Activated T-helper 17 cell treated with anti-CD3 and anti-CD28 coated beads, Interleukin-2, amount 50 U/mL, for 72 hours (primary cell): ENCODE measurements at places on chromosomes 4 and X. TPM values are rescaled to one million over a fixed set of nuclear protein-coding genes. Genes with fewer than 3 reads are reported as not detected.

DNA sequence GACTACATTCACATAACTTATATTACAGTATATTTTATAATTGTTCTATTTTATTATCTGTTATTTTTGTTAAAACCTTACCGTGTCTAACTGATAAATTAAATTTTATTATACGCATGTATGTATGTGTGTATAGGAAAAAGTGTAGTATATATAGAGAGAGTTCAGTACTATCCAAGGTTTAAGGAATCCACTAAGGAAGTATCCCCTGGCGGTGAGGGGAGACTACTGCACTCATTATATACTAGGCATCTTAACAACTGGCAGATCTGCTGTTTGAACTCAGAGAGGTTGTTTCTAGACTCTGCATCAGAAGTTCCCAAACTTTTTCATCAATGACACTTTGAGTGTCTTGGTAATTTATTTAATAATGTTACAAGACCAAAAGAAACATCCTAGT lies 70.9 kb downstream of the NDST4 start:
- no peak overlapping the region for H3K27ac ChIP-seq
- no peak overlapping the region for H3K4me3 ChIP-seq
- H3K27me3 ChIP-seq = no peaks in the 10 kb centered on the region

GRCh38 chr4:120843849-120844527 lies 78.5 kb downstream of the PRDM5 start:
- H3K27ac ChIP-seq = peak overlapping the region; percentile 15
- peak; percentile 32 for ATAC-seq
- no peaks in the 10 kb centered on the region for H3K27me3 ChIP-seq
- no peaks in the 10 kb centered on the region for H3K36me3 ChIP-seq

- H3K4me3 ChIP-seq = peak overlapping the region; percentile 15
- H3K27ac ChIP-seq = peak overlapping the region; percentile 50
- peak; percentile 78 for ATAC-seq
- peaks cover 12% of the 10 kb centered on the region for H3K4me1 ChIP-seq
- H3K36me3 ChIP-seq = no peaks in the 10 kb centered on the region
These were observed 40.3 kb downstream of the ATP11C start for GRCh38 chrX:139892512-139892911.

DNA sequence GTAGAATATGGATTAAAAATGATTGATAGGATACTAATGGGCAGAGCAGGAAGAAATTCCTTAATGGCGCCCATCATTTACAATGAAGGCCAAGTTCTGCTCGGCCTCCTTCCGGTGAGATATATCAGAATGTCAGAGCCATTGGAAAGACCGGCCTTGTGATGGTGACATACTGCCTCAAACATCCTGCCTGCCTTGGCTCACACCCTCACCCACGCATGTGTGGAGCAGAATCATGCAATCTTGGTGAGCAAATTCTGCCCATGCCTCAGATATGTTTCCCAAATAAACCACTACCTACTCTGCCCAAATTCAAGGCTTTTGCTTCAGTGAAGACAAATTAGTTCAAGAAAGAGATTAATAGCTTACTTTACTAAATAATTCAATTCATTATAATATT lies 163.3 kb downstream of the MID1 start:
- no peak overlapping the region for H3K27ac ChIP-seq
- no peaks in the 10 kb centered on the region for H3K36me3 ChIP-seq
- no peak for ATAC-seq

GRCh38 chrX:131322651-131323050 lies 33.5 kb upstream of the IGSF1 start:
- H3K4me1 ChIP-seq = no peaks in the 10 kb centered on the region
- no peak overlapping the region for H3K27ac ChIP-seq
- no peaks in the 10 kb centered on the region for H3K27me3 ChIP-seq
- no peak overlapping the region for H3K4me3 ChIP-seq
- no peaks in the 10 kb centered on the region for H3K36me3 ChIP-seq

DNA sequence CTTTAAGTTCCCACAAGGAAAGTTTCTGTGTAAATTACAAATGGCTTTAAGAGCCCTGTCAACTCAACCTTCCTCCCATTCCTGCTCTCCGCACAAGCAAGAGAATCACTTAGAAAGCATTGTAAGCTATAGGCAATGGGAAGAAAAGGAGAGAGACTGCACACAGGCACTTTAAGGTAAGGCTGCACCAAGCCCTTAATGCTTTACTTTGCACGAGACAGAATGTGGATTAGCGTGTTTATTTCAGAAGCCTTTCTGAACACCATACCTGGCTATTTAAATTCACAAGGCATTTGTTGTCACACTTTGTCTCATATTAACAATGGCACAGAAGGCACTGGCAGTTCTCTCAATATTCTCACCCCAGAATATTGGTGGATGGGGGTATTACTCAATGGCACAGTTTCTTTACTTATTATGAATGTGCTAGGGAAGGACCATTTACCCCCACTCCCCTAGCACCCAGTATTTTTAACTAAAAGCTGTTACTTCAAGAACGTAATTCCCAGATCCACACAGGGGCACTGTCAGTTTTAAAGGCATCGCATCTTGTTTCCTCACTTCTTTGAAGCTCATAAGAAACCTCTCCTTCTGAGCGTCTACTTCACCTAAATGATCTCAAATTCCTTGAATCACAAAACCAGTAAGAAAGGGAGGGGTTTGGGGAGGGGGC lies 150.0 kb downstream of the MAML3 start:
- H3K4me3 ChIP-seq = no peak overlapping the region
- ATAC-seq = no peak
- H3K36me3 ChIP-seq = no peaks in the 10 kb centered on the region
- H3K27me3 ChIP-seq = peaks cover 22% of the 10 kb centered on the region
- no peak overlapping the region for H3K27ac ChIP-seq

DNA sequence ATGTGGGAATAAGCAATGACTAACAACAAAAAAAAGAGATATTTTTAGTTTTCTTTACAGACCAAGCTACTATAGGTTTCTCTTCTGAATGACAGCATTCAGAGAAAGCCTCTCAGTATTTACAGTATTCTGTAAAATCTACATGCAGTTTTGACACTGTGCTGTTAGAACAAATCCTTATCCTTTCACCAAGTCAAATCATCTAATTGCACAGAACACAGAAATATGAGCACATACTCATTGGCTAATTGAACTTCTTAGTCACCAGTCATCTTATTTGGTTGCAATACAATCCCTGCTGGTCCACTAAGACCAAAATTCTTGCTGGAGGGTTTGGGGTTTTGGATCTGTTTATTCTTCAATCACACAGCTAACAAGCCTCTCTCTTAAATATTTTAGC lies 5.7 kb downstream of the ACOT9 start:
- peaks cover 17% of the 10 kb centered on the region for H3K36me3 ChIP-seq
- peak; percentile 39 for ATAC-seq
- no peaks in the 10 kb centered on the region for H3K27me3 ChIP-seq
- H3K4me1 ChIP-seq = peaks cover 9% of the 10 kb centered on the region

DNA sequence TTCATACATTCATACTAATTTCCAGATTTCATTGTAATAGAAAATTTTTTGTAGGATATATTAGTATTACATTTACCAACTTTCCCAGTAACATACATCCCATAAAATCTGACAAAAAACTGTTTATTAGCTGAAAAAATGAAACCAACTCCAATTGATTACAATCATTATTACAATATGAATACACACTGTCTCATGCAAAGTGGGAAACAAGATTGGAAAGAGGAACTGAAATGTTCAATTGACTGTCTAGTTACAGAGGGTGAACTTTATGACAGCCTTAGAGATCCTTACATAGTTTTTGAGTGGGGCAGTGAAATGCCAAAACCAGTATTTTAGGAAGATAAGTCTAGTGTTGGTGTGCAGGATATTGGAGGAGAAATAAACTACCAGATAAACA lies 2.3 kb upstream of the AMBN start:
- H3K4me3 ChIP-seq = no peak overlapping the region
- no peak overlapping the region for H3K27ac ChIP-seq
- H3K4me1 ChIP-seq = no peaks in the 10 kb centered on the region
- no peak for ATAC-seq
- no peaks in the 10 kb centered on the region for H3K36me3 ChIP-seq

GRCh38 chr4:110589297-110589696 lies 33.6 kb downstream of the PITX2 start:
- no peaks in the 10 kb centered on the region for H3K4me1 ChIP-seq
- peaks cover 12% of the 10 kb centered on the region for H3K27me3 ChIP-seq
- no peak for ATAC-seq
- H3K27ac ChIP-seq = no peak overlapping the region
- no peak overlapping the region for H3K4me3 ChIP-seq
- no peaks in the 10 kb centered on the region for H3K36me3 ChIP-seq

DNA sequence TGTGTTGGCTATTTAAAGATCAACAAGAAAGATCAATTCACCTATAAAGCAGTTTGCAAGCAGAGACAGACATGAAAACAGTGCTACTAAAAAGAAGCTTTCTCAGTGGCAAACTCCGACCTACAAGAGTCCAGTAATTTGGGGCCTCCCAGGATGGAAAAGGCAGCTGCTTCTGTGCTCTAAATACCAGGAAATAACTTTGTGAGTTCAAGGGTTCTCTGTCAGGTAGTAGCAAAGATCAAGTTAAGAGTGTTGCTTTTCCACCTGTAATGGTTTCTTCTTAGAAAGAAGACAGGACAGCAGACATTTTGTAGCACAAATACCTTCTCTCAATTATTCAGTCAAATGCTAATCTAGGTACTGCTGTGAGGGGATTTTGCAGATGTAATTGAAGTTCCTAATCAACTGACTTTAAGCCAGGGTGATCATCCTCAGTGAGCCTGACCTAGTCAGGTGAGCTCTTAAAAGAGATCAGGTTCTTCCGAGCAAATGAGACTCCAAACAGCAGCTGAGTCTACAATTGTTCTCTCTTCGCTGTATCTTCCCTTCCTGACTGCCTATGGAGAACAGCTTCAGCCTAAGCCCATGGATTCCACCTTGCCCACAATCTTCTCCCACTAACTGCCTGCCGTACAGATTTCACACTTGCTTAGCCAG lies 13.5 kb downstream of the ANKRD17 start:
- peak overlapping the region; percentile 65 for H3K4me3 ChIP-seq
- H3K27me3 ChIP-seq = no peaks in the 10 kb centered on the region
- ATAC-seq = no peak
- peaks cover 71% of the 10 kb centered on the region for H3K36me3 ChIP-seq
- H3K27ac ChIP-seq = peak overlapping the region; percentile 86

DNA sequence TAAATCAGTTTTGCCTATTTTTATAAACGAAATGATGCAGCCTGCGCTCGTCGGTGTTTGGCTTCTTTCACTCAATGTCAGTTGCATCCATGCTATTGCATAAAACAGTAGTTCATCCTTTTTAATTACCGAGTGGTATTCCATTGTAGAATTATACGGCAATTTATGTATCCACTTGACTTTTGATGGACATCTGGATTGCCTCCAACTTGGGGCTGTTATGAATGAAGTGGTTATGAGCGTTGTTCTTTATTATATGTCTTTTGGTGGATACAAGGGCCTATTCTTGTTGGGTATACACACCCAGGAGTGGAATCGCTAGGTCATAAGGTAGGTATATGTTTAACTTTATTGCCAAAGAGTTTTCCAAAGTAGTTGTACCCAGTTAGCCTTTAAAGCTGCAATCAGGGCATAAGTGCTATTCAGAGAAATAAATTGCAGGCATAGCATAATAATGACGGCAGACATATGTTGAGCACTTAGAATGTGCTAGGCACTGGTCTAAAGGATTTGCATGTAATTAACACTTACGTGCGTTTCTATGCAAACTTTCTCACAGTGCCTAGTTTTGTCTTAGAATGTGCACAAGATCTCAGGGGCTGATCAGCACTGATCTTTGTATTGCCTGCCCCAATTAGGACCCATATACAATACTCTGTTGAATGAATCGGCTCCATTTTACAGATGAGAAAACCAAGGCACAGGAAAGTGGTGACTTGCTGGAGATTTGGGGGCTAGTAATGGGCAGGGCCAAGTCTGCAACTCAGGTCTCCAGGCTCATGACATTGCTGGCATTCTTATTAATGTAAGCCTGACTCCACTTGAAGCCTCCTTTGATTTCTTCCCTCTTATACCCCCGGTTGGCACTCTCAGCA lies 407.0 kb downstream of the BCOR start:
- no peak overlapping the region for H3K4me3 ChIP-seq
- no peak overlapping the region for H3K27ac ChIP-seq
- no peak for ATAC-seq
- H3K27me3 ChIP-seq = peaks cover 22% of the 10 kb centered on the region
- no peaks in the 10 kb centered on the region for H3K36me3 ChIP-seq

DNA sequence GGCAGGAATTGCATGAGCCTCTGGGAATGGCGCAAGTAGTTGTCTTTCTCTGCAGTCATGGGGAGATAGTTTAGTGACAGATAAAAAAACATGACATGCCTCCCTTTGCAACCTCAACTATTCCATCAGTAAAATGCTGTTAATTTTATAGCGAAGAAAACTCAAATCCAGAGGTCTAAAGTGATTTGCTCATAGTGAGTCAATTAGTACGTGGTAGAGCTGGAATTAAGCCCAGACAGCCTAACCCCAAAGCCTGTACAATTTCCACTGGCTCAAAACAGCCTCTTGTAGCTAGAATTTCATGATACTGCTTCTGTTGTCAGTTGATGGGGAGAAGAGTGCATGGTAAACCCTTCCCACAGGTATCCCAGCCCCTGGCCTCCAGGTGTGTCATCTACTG lies 81.3 kb upstream of the TRPC5 start:
- H3K4me3 ChIP-seq = no peak overlapping the region
- H3K36me3 ChIP-seq = no peaks in the 10 kb centered on the region
- no peaks in the 10 kb centered on the region for H3K4me1 ChIP-seq
- no peak for ATAC-seq

- peaks cover 36% of the 10 kb centered on the region for H3K27me3 ChIP-seq
- no peaks in the 10 kb centered on the region for H3K36me3 ChIP-seq
- ATAC-seq = no peak
- H3K4me1 ChIP-seq = no peaks in the 10 kb centered on the region
- H3K4me3 ChIP-seq = no peak overlapping the region
These were observed 5.3 kb downstream of the KIT start for GRCh38 chr4:54662901-54663585.

GRCh38 chrX:151722241-151722846 lies 6.5 kb downstream of the FATE1 start:
- H3K4me1 ChIP-seq = no peaks in the 10 kb centered on the region
- H3K4me3 ChIP-seq = no peak overlapping the region
- no peak for ATAC-seq
- no peaks in the 10 kb centered on the region for H3K27me3 ChIP-seq
- no peaks in the 10 kb centered on the region for H3K36me3 ChIP-seq

- no peaks in the 10 kb centered on the region for H3K36me3 ChIP-seq
- no peaks in the 10 kb centered on the region for H3K4me1 ChIP-seq
- no peak for ATAC-seq
- no peaks in the 10 kb centered on the region for H3K27me3 ChIP-seq
- no peak overlapping the region for H3K4me3 ChIP-seq
These were observed 12.2 kb downstream of the SULT1B1 start for GRCh38 chr4:69748173-69748572.

Gene AKAP14
- not detected for total RNA-seq

Gene MAGT1
- 43.2 TPM for total RNA-seq
